ENCODE measurements at places on chromosomes 2 and 18.

GRCh38 chr2:45889620-45890370 lies 238.3 kb downstream of the PRKCE start:
- no peak for DNase-seq

- DNase-seq, result no peak
These were observed 19.9 kb downstream of the ATOH8 start for GRCh38 chr2:85773692-85774091.

DNA sequence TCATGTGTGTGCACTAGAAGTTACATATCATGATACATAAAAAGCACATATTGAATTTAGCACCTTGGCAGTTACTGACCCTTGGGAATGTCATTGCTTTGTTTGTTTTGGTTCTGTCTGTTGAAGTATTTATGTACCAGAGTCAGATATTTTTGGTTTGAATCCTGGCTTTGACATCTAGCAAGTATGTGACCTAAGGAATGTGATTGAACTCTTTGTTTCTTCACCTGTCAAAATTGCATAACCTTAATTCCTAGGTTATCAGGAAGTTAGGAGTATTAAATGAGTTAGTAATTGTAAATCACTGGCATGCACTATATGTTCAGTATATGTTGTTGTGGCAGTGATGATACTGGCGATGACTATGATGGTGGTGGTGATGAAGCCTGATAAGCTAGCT lies 1003.5 kb upstream of the NRXN1 start:
- no peak for DNase-seq

DNA sequence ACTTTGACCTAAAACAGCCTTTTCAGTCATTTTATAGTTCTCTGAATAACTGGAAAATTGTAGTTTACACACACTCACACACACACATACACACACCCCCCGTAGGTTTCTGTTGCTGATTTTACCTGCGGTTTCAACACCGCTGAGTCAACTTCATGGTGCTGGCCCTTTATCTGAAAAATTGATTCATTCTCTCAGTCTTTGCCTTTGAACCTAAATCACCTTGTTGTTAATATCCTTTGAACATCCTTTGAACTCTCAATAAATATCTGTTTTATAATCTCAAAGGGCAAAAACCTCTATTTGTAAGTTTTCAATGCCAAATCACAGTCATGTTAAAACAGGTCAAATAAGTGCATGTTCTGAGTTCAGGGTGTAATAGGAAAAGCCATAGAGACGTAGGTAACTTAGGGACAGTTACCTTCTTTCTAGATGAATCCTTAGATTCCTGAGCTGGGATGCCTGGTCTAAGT lies 109.0 kb upstream of the BZW1 start:
- DNase-seq, result no peak

GRCh38 chr2:145729993-145730770 lies 1210.3 kb upstream of the ZEB2 start:
- no peak for DNase-seq

GRCh38 chr2:149799013-149799705 lies 211.6 kb upstream of the MMADHC start:
- no peak for DNase-seq

GRCh38 chr18:34511435-34511834 lies 198.7 kb upstream of the DTNA start:
- no peak for DNase-seq

DNA sequence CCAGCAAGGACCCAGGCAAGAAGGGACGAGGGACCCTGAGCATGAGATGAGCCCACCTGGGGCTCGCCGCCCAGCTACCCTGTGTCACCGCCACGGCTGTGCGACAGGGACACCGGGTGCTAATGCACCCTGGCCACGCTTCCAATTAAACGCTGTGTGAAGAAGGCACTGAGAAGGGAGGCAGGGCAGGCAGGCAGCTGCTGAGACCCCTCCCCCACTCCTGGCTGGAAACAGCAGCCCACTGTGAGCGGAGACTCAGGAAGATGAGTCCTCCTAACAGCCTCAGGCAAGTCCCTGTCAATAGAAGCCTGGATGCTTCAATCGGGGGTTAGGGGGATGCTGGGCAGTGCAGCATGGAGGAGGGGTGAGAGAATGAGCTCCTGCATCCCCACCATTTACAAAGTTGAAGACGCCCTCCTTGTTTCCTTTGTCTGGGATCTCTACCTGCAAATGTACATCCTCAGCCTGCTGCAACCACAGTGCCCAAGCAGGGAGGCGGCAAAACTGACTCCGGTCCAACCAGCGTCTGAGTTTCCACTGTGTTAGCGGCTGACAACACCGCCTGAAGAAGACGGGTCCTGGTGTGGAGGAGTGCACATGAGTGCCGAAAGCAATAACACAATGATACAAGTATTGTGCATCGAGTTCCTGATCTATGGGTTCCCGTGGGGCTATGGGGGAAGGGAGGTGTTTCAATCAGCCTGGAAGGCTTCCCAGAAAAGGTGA lies 12.8 kb downstream of the TMEM163 start:
- DNase-seq, result no peak

DNA sequence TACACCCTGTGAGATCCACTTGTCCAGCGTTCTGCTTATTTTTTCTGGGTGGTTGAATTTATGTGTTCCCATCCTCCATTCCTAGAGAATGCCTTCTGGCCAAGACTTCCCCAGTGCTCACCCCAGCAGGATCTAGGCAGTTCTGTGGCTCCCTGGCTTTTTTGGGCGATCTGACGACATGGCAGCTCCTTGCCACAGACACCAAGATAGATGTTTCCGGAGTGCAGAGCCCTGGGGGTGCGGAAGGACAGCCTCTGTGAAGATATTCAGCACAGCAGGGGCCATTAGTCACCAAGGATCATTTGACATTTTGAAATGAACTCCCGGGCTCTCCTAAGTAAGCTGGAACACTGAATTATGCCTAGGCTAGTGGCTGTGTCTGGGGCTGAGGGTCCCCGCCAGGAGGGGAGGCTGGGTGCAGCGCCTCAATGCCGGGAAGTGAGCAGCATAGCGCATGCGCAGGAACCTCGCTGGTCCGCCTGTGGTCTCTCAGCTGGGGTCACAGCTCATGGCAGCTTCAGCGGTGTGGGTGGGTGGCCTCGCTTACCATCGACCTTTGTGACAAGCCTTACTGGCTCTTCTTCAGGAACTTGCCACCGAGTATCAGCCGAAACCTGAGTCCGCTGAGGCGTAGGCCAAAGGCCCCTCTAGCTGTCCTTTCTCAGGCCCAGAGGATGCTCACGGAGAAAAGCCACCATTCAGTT lies 60.3 kb downstream of the MEX3C start:
- DNase-seq, result no peak

DNA sequence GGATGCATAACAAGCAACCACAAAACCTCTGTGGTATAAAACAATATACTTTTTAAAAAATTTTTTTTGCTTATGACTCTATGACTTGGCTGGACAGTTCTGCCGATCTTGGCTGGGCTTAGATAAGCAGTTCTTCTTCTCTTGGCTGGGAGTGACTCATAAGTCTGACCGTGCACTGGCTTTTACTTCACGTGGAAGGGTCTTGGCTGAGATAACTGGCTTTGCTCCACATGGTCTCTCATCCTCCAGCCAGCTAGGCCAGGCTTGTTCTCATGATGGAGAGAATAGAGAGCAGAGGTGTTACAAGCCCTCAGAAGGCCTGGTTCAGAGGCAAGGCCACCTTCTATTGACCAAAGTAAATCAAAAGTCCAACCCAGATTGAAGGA lies 178.9 kb upstream of the SERPINE2 start:
- DNase-seq, result no peak

GRCh38 chr2:14081521-14081920 lies 551.0 kb upstream of the LRATD1 start:
- no peak for DNase-seq

DNA sequence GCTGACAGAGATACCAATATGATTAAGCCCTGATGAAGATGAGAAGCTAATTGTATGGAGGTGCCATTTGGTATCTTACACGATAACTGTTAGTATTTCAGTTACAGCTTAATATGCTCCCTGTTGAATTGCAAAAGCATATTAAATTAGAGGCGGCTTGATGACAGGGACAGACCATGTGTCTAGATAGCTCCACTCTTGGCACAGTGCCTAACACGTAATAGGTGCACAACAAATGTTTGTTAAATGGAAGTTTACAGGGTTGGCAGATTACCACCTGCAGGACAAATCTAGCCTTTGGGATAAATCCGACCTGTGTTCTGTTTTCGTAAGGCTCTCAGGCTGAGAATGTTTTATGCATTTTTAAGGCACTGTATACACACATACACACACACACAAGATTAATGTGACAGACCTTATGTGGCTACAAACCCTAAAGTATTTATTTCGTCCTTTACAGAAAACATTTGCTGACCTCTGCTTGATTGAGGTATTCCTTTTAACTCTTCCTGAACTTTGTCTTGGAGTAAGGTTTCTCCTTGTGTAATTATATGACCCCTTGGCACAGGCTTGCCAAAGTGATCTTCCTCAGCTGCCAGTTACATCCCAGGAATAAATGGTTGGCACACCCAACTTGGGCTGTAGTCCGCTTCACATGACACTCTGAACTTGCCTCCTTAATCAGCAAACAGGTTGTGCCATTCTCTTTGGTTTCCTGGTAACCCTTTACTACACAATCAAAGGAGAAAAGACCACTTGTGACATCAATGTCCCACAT lies 348.9 kb downstream of the HRH4 start:
- DNase-seq, result no peak

GRCh38 chr2:143682436-143683055 lies 553.3 kb downstream of the ARHGAP15 start:
- DNase-seq, result no peak

DNA sequence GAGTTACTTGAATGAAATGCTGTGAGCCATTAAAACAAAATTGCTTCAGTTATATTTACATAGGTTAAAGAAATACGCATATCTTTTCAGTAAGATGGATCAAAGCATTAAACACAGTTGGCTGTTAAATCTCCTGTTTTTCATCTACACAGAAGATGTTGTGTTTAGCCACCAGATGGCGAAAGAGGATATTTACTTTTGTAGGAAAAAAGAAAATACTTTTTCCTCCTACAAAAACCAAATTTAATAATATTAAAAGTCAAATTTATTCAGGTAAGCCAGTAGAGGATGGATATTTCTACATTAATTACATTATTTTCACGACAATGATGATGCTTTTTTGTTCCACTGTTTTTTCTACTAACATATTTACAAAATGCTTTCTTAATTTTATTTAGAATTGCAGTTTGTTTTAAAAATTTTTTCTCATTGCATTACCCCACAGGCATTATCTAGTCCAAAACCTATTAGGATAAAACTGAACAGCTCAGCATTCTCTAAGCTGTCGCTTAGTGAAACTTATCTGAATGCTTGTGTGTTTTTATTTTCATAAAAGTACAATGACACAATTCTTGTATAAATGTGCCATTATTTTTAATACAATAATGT lies 173.7 kb downstream of the ASXL3 start:
- DNase-seq, result no peak

All from GM06990 (cell line).